Stimulated activated CD8-positive, alpha-beta memory T cell treated with anti-CD3 and anti-CD28 coated beads, Interleukin-4, amount 100 ng/mL, for 4 hours (primary cell): ENCODE measurements at places on chromosomes 7 and 10.

GRCh38 chr7:42161719-42162118 lies 75.3 kb downstream of the GLI3 start:
- no peak for DNase-seq

GRCh38 chr7:131365838-131366237 lies 38.2 kb downstream of the MKLN1 start:
- no peak for DNase-seq

DNA sequence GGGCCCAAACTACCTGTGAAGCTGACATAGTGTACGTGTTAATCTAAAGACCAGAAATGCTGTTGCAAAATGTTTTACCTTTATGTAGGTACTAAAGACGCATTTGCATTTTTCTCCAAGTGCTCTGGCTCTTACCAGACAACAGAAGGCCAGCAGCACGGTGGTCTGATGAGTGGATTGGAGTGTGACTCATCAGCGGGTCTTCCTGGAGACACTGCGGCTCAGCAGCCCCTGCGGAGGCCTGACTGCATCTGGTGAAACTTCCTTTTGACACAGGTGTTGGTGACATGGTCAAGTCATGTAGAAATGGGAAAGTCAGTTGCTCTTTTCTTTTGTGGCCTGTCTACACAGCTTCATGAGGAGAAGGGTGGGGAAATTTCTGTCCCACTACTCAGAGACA lies 723.6 kb downstream of the INHBA start:
- DNase-seq, result no peak

- DNase-seq, result no peak
Measured at GRCh38 chr7:30164567-30164966, 29.8 kb downstream of the MTURN start.

DNA sequence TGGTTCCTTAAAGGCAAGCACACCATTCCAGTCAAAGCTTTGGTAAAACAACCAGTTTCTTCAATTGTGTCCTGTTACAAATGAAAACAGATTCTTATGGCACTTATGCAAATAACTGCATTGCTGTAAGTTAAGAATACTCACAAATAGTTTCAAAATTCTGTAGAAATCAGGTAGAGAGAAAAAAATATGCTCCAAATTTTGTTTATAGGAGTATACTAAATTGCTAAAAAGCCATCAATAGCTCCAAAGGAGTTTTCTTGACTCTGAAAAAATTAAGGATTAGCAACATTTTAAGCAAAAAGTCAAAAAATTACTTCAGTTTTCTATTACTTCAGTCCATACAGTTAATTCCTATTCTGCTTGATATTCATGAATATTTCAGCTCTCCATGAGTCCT lies 51.3 kb upstream of the KAT6B start:
- no peak for DNase-seq

GRCh38 chr10:55144001-55144400 lies 343.0 kb upstream of the PCDH15 start:
- no peak for DNase-seq

DNA sequence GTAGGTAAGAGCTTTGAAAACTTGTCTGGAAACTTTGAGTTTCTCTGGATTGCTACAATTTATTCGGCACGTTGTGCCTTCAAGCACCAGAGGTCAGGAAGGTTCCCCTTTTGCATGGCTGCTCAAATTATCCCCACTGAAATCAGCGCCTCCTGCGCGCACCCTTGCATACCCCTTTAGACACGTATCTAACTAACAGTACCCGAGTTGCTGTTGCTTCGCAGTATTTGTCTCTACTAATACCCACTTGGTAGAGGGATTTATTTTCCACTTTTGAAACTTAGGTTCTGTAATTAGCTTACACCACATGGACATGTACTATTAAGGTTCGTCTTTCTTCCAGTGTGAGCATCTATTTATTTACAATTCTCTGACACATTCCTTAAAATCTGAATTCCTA lies 1.6 kb downstream of the MEOX2 start:
- no peak for DNase-seq

DNA sequence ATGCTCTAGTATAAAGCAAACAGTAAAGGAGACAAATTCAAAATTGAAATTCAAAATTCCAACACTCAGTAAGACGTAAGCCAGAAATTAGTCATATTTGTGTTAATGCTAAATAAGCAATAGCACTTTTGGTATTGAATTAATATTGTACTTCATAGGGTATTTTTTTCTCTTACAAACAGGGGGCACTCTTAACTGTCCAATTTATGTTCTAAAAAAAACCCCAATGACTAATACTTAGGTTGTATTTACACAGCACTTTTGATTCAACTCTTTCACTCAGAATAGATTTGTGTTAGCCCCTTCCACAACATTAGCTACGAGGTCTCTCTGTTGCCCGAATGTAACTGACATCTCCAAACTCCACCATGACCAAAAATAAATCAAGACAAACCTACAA lies 284.9 kb upstream of the COBL start:
- DNase-seq, result no peak

GRCh38 chr7:85554236-85555178 lies 367.7 kb upstream of the SEMA3D start:
- DNase-seq, result no peak

GRCh38 chr10:9294132-9294663 lies 1239.7 kb downstream of the GATA3 start:
- no peak for DNase-seq

- DNase-seq, result no peak
Measured at GRCh38 chr10:58473976-58474375, 38.7 kb upstream of the BICC1 start.

DNA sequence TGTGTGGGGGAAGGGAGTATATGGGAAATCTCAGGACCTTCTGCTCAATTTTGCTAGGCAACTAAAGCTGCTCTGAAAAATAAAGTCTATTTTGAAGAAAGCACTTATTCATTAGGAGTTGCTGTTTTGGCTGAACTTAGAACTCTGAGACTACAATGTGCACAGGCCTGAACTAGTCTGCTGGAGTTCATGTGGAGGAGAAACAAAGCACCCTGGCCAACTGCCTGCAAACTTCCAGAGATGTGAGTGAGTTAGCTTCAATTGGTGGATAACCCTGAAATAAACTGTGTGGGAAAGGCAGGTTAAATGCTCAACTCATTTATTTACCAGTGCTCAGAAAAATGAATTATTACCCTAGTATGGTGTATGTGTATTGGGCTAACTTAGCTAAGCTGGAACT lies 17.3 kb upstream of the FAM241B start:
- DNase-seq, result no peak

GRCh38 chr10:71868192-71868697 lies 17.2 kb upstream of the PSAP start:
- DNase-seq, result no peak

- DNase-seq, result no peak
Measured at GRCh38 chr10:119330342-119330741, 123.0 kb downstream of the GRK5 start.

- no peak for DNase-seq
Measured at GRCh38 chr10:66925896-66926715, at the start of gene LRRTM3. TSS of gene LRRTM3 (plus strand) at chr10:66926036.

DNA sequence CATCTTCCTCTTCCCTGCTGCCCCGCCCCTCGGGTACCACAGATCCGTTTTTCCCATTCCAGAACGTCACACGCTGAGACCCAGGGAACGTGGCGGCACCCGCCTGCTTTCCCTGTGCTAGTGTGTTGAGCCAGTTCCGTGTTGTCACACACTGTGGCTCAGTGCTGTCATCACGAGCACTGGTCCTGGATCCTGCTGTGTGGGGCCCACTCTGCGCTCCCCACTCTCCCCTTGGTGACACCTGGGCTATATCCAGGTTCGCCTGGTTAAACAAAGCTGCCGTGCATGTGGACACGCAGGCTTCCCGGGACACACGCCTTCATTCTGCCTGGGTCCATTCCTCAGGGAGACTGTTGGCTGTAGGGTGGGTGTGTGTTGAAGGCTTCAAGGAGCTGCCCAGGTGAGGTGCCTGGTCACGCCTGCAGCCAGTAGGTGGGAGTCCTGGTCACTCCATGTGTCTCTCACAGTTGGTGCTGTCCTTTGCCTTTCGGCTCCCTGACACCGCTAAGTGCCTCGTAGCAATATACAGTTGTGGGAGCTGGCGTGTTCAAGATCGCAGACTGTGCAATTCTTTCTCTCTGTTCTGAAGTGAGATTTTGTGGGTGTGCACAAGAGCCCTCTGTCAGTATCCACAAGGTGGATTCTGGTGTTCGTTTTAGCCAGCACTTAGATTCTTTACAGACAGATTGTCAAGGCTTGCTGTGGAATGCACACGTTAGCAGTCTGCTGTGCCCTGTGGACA lies 88.6 kb downstream of the INPP5A start:
- DNase-seq, result no peak

GRCh38 chr10:77264107-77264506 lies 373.5 kb downstream of the KCNMA1 start:
- no peak for DNase-seq

DNA sequence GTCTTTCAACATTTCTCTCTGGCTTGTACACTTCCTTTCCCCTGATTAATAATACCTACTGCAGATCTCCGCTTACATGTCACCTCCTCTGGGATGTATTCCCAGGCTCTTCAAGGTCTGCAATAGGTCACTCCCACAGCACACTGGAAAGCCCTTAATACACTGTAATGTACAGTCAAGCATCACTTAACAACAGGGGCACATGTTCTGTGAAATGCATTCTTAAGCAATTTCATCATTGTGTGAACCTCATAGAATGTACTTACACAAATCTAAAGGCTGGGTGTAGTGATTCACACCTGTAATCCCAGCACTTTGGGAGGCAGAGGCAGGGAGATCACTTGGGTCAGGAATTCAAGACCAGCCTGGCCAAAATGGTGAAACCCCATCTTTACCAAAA lies 1.9 kb downstream of the COX15 start:
- DNase-seq, result no peak

DNA sequence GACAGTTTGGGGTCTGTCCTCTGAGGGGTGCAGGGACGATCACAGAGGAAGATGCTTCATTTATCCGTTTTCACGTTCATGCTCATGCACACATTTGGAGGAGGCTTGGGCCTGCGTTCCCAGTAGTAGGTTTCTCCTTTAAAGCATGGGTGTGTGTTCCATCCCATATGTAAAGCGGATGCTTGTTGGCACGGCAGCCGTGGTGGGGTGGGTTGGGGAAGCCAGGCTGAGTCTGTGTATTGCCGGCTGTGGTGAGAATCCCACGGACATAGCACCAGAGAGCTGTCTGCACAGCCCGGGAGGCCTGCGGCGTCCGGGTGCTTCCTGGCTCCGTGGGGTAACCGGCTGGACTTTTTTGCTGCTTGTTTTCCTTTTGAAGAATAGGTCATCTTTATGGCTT lies 440 bp downstream of the JAKMIP3 start:
- no peak for DNase-seq

DNA sequence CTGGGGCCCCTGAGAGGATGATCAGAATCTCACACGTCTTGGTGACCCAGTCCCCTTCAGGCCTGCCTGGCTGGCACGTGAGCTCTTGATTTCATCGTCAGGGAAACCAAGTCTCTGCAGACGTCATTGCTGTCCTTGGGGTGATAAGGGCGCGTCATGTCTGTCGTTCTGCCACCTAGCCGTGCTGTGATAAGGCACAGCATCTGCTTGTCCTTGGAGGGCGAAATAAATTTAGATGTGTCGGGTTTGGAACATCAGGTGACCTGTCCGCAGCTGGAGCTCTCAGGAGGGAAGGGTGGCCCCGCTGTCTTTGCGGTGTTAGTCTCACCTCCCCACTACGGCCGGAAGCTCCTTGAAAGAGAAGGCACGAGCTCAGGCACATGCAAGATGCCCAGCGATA lies 129.2 kb downstream of the GRK5 start:
- DNase-seq, result no peak

GRCh38 chr10:73018632-73019031 lies 64.0 kb upstream of the PLA2G12B start:
- DNase-seq, result no peak

DNA sequence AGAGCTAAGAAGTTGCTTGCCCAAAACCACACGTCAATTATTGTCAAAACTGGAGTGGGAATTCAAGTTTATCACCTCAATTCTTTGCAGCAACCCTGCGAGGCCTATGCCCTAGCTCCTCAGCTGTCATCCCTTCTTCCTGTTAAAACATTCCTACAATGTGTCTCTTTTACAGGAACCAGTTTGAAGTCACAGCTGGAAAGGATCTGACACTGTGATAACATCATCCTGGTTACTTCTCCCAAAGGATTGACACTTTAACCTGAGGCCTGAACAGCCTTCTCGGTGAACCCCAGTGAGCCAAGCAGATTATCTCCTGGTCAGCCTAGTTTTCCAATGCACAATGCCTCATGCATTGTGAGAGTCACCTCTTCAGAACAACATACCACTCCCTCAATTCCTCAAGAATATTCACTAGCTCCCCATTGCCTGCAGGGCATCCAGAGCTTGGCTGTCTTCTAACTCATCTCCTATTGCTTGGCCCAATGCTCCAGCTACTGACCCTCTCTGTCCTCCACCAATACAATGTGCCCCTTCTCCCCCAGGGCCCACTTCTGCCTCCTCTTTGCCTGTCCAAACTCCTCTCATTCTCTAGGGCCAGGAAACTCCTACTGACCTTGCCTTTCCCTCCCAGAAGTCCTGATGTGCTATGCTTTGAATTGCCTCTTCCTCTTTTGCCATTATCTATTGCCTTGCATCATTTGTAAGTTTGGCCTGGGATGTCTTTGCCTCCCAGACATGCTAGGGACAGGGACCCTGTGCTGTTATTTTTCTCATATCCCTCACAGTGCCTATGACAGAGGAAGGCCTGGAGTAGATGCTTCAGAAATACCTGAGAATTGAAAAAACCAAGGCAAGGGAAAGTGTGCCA lies 10.4 kb upstream of the DLG5 start:
- DNase-seq, result no peak

DNA sequence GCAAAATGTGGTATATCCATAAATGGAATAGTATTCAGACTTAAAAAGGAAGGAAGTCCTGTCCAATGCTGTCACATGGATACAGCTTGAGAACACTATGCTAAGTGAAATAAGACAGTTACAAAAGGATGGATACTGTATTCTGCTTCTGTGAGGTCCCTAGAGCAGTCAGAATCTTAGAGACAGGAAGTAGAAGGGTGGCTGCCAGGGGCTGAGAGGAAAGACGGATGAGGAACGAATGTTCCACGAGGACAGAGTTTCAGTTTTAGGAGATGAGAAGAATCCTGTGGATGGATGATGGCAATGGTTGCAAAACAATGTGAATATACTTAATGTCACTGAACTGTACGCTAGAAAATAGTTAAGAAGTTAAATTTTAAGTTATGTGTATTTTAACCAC lies 3.8 kb downstream of the PRKCQ start:
- DNase-seq, result no peak

- no peak for DNase-seq
Measured at GRCh38 chr10:92079003-92079402, 155.4 kb downstream of the BTAF1 start.

GRCh38 chr10:54749623-54750022 lies 51.4 kb downstream of the PCDH15 start:
- DNase-seq, result no peak

- DNase-seq, result no peak
Measured at GRCh38 chr10:12417331-12417730, 68.0 kb downstream of the CAMK1D start.

GRCh38 chr10:70106958-70107791 lies 25.4 kb downstream of the AIFM2 start:
- no peak for DNase-seq
